Colonic mucosa (tissue), 4 donors: ENCODE measurements at places on chromosomes 12 and 14. TPM values are rescaled to one million over a fixed set of nuclear protein-coding genes. Genes with fewer than 3 reads are reported as not detected.

GSKIP gene
- total RNA-seq: 107 TPM

GPR84 gene
- 0.21 TPM for total RNA-seq

- H3K27ac ChIP-seq: no peak overlapping the region
- no peaks in the 10 kb centered on the region for H3K27me3 ChIP-seq
- no peak for DNase-seq
- H3K4me1 ChIP-seq: no peaks in the 10 kb centered on the region
These were observed 17.0 kb downstream of the PPP1R1A start for GRCh38 chr12:54571193-54572188.

- H3K27me3 ChIP-seq: no peaks in the 10 kb centered on the region
- DNase-seq: no peak
- H3K4me1 ChIP-seq: no peaks in the 10 kb centered on the region
- H3K27ac ChIP-seq: no peak overlapping the region
These were observed 9.5 kb upstream of the EEA1 start for GRCh38 chr12:92938638-92939037.

DNA sequence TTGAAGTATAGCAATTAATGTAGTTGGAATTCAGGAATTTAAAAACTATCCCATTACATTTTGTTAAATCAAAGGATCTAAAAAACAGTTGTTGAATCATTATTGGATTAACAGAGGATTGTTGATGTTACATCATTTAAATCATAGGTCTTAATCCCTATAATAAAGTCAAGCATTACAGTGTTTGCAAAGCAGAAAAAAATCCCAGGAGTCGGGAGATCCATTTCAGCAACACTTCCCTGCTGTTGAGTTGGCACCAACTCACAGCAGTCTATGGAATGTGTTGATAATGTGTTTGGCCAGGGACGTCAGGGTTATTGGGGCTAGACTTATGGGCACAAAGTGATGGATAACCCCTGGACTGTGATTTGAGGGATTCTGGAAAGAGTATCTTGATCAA lies 99.1 kb upstream of the TMTC1 start:
- H3K4me3 ChIP-seq: no peak overlapping the region
- no peaks in the 10 kb centered on the region for H3K36me3 ChIP-seq
- H3K27me3 ChIP-seq: no peaks in the 10 kb centered on the region
- H3K27ac ChIP-seq: no peak overlapping the region
- no peak for DNase-seq

DNA sequence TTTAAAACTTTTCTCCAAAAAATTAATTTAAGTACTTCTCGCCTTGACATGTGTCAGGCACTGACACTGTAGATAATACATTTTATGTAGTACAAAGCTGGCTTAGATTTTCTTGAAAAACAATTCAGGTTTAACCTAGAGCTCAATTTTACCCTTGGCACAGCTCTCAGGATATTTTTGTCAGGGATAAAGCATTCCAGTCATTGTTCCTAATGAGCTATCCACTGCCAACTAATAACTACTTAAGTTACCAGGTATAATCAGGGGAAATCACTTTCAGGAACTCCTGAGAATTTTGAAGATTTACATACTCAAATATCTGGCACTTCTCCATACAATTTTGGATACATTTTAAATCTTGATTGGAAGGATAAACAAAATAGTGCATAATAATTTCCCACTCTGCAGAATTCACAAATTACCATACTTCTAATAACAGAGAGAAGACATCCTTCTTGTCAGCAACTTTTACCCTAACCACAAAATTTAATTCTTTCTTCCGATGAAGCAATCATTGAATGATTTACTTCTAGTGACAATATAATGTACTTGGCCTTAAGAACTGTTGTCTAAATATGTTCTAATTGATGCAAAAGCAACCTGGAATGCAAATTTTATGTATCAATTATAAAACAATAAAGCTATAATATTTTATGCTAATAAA lies 4.8 kb downstream of the RASSF9 start:
- H3K4me1 ChIP-seq: no peaks in the 10 kb centered on the region
- no peak for DNase-seq
- no peak overlapping the region for H3K27ac ChIP-seq
- H3K27me3 ChIP-seq: no peaks in the 10 kb centered on the region
- no peak overlapping the region for H3K4me3 ChIP-seq
